A549 (cell line): ENCODE measurements at places on chromosomes 7 and 10.

- no peak for DNase-seq
Measured at GRCh38 chr7:94530109-94530508, 20.5 kb downstream of the CASD1 start.

DNA sequence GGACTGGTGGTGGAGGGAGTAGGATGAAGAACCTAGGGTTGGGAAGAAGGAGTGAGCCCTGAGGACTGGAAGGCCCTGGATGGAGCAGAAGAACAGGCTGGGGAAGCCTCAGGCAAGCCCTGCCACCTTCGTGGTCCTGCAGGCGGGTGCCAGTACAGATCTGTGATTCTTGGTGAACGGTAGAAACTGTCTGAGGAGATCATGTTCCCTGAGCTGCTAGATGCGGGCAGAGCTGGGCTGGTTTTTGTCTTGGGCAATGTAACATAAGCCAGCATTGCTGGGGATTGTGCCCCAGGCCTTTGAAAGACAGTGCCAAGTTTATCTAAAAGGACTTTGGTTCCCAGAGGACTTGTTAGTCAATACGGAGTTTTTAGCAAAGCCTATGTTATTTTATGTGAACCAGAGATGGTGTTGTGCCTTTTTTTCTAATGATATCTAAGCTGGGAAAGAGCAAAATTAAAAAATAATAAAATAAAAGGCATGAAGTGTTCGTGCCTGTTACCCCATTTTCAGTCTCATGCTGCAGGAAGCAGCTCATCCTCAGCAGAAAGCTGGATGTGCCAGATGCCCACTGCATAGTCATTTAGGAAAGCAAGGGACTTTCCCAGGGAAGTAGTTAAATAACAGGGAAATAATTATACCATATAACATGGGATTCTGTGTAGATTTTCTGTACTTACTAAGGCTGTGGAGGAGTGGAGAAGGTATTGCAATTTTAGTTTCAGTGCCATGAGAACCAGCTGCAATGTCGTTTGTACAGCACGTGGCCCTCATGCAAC, 24.4 kb upstream of the FIGNL1 start:
- DNase-seq = no peak

- no peak for DNase-seq
Measured at GRCh38 chr10:21510241-21511094, 15.0 kb downstream of the SKIDA1 start.

GRCh38 chr7:91090684-91091083, 173.5 kb upstream of the FZD1 start:
- no peak for DNase-seq

GRCh38 chr10:131350660-131351059, 39.1 kb upstream of the TCERG1L start:
- DNase-seq = no peak

DNA sequence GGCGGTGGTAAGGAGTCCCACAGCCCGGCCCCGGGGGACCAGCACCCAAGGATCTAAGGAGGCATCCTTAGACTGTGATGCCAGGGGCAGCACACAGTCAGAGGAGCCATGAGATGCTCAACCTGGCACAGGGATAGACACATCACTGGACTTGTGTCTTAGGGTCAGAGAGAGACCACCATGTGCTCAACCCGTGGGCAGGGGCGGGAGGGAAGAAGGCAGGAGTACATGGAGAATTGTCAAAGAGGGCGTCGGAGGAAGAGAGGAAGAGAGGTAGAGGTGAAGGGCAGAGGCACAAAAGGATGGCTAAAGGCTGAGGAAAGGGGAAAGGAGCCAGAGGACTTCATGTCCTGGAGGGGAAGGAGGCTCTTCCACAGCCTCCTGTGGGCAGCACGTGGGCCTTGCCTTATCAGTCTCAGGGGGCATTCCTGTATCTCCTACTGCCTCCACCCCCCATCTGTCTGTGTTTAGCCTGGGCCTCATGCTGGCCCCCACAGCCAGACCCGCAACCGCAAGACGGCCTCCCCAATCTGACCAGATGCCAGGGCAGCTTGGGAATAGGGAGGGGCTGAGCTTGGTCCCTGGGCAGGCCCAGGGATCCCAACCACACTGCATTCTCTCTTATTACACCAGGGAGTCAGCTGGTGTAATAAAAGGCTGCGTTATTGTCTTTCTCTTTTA, 2.2 kb downstream of the ADCY1 start:
- DNase-seq = no peak

DNA sequence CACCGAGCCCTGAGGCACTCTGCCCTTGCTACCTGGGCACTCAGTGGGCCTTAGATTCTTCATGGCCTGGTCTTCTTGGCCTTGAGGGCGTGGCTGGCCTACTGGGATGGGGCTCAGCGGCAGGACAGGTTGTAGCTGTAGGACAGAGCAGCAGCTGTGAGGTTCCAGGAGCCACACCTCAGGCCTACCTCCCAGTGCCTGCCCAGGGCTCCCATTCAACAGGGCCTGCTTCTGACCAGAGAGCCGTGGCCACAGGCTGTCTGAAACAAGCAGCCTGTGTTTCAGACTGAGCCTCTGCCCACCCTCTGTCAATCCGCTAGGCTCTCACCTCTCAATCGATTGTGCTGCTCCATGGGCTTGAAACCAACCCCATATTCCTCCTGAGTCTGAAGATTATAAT, 928.0 kb upstream of the ZNF722 start:
- DNase-seq = no peak

GRCh38 chr10:28807760-28808613, 130.7 kb downstream of the BAMBI start:
- DNase-seq = no peak

DNA sequence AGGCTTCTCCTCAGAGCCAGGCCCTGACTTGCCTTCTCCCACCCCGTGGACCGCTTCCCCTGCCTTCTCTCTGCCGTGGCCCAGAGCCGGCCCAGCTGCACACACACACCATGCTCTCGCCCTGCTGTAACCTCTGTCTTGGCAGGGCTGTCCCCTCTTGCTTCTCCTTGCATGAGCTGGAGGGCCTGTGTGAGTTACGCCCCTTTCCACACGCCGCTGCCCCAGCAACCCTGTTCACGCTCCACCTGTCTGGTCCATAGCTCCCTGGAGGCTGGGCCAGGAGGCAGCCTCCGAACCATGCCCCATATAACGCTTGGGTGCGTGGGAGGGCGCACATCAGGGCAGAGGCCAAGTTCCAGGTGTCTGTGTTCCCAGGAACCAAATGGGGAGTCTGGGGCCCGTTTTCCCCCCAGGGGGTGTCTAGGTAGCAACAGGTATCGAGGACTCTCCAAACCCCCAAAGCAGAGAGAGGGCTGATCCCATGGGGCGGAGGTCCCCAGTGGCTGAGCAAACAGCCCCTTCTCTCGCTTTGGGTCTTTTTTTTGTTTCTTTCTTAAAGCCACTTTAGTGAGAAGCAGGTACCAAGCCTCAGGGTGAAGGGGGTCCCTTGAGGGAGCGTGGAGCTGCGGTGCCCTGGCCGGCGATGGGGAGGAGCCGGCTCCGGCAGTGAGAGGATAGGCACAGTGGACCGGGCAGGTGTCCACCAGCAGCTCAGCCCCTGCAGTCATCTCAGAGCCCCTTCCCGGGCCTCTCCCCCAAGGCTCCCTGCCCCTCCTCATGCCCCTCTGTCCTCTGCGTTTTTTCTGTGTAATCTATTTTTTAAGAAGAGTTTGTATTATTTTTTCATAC, 38.0 kb downstream of the LIMK1 start:
- no peak for DNase-seq

GRCh38 chr7:48179496-48180030, 8.3 kb downstream of the ABCA13 start:
- DNase-seq = no peak

DNA sequence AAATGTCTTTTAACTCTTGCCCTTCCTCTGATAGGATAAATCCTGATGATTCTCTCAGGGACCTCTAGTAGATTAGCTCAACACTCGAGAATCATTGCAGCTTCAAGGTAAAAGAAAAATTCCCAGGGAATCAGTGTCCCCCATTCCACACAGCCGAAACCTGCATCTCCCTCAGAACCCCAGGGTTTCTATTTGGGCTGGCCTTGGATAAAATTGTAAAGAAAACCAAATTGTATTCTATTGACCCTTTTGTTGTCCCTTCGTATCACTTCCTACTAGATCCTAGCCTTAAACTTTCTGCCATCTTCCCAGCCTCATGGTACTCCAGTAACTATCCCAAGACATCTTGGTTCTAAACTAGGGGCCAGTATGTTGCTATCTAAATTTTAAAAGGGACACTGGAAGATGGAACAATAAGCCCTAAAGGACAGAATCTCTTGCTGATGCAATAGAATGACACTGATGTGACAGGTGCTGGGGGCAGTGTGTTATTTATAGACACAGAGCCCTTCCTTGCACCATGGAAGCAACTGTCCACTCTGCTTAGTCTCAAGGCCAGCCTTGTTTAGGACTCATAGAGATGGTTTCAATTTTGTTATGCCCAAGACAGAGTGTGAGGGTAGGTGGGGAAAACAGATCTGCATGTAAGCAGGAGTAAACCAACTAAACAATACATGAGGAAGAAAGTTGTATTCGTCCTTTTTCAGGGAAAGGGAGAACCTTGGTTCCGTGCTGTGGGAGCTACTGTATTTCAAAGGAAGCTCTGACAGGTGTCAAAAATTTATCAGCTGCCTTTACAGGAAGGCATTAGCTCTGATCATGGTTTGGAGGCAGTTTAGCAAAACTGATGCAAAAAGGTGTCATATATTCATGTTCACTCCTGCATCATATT, 7.6 kb downstream of the ASB15 start:
- DNase-seq = no peak

GRCh38 chr10:18610517-18610916, 40.9 kb downstream of the NSUN6 start:
- DNase-seq = peak; percentile 95

- no peak for DNase-seq
Measured at GRCh38 chr7:49800031-49800430, 26.6 kb downstream of the VWC2 start.

- no peak for DNase-seq
Measured at GRCh38 chr7:919114-919442, 35.4 kb downstream of the ADAP1 start.

GRCh38 chr7:22183522-22184280, 173.3 kb downstream of the RAPGEF5 start:
- DNase-seq = no peak

DNA sequence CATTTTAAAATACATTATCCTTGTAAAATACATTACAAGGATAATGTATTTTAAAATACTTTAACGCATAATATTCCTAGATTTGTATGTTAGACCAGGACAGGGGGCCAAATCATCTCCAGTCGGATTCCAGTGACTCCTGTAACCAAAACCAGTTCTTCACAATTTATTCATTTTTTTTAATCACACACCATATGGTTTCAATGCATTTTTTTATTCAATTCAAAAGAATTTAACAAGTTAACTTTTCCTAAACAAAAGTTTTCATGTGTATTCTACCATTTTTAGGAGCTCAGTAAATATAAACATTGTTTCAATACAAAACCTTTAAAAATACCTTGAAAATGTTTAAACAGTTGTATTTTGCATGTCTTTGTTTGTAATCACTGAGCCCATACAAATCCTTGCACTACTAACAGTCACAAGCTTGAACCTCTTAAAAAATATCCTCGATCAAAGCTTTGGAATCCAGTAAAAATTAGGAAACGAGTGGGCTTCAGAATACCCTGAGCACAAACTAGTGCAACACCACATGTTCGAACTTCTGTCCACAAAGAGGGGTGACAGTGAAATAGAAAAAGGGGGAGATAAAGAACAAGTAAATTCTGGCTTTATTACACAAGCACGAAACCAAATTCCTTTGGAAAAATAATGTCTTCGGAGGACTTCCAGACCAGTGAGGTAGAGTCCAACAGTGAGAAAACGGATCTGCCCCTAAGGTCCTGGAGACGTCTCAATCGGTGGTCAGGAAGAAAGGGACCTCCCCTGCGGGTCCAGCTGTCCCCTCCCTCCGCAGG, 1.6 kb downstream of the CCDC71L start:
- DNase-seq = no peak

DNA sequence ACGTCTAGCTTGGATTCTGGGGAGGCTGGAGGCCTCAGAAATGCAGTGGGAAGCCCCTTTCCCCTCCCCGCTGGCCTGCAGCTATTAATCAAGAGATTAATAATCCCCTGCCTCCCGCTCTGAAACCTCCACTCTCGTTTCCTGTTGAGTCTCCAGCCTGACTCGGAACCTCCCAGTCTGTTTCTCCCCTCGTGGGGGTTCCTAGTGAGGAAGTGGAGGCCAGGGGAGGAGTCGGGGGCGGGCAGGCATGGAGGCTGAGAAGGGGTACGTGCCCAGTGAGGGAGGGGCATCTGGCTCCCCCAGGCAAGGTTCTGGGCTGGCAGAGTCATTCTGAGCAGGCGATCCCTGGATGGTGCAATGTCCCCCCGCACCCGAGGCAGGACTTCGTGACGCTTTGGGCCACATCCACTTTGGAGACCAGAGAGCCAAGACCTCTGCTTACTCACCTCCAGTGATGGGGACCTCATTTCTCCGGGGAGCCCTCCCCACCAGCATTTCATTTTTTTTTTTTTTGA, 73.6 kb downstream of the COL26A1 start:
- DNase-seq = no peak

DNA sequence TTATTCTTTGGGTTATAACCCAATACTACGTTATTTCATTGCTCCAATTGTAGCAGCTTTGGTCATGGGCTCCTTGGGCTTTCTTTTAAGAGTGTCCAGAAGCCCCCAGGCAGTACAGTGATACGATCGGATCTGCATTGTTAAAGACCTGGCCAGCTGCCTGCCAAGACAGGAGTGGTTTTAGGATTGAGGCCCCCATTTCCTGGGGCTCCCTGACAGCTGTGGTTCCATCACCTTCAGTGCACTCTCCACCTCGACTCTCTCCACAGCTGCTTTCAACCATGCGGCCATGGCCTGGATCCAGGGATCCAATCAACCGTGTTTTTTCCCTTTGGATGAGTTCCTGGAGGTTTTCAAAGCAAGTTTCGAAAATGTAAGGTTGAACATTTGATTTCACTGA, 123.4 kb upstream of the BTBD16 start:
- DNase-seq = no peak

DNA sequence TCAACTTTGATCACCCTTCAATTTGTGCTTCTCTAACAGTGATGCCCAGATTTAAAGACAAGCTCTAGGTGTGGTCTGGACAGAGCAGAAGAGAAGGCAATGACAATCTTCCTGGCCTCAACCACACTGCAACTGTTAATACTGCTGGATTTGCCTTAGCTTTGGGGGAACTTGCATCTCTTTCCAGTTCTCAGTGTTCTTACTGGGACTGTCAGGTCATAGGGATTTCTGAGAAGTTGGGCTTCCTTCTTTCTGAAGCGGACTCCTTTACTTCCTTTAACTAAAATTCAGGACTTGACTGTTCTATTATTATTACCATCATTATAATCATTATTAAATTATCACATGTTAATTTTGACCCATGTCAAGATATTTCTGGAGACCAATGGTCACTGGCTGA, 80.8 kb downstream of the OSBPL3 start:
- no peak for DNase-seq

GRCh38 chr7:6420680-6421079, 27.1 kb downstream of the DAGLB start:
- DNase-seq = no peak

DNA sequence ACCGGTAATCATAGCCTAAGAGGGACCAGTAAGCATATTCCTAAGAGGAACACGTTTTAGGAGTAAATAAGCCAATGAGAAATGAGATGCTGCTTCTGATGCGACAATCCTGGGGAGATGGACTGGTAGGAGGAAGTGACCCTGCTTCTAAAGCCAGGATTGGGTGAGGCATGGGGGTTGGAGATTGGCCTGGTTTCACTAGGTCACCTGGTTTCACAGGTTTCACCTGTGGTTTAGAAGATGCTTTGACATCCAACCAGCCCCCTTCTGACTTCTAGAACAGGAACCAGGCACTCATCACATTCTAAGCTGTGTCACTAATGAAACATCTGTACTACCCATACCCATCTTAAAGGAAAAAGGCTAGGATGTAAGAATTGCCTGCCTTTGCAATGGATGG, 53.0 kb upstream of the BAMBI start:
- no peak for DNase-seq

GRCh38 chr7:152014722-152015121, 10.8 kb upstream of the GALNT11 start:
- no peak for DNase-seq
